Activated CD8-positive, alpha-beta memory T cell treated with anti-CD3 and anti-CD28 coated beads for 4 hours (primary cell): ENCODE measurements at places on chromosomes 2 and 18.

- no peak for DNase-seq
These were observed 1508.0 kb upstream of the NXPH2 start for GRCh38 chr2:140288213-140288612.

GRCh38 chr2:157190151-157190550 lies 67.4 kb upstream of the GALNT5 start:
- DNase-seq = no peak

- DNase-seq = no peak
These were observed 325.5 kb upstream of the MEIS1 start for GRCh38 chr2:66109419-66109818.

GRCh38 chr2:99317161-99317872 lies 16.3 kb upstream of the LYG1 start:
- DNase-seq = no peak

- no peak for DNase-seq
These were observed 40.3 kb upstream of the FBXO11 start for GRCh38 chr2:47946593-47946992.

GRCh38 chr2:206798000-206798399 lies 32.6 kb downstream of the FASTKD2 start:
- DNase-seq = no peak

- no peak for DNase-seq
These were observed 22.5 kb downstream of the RND3 start for GRCh38 chr2:150464986-150465385.

DNA sequence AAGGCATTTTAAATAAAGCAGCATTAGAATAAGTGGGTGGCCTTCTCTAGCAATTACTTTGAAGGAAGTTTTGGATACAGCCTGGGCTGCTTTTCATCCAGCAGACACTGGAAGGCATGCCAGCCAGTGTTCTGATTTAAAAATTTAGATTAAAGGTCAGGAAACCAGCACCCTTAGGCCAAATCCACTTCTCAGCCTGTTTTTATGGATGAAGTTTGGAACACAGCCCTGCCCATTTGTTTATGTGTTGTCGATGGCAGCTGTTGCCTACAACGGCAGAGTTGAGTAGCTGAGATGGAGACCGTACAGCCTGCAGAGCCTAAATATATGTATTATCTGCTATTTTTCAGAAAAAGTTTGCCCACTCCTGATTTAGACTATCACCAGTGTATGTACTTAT lies 313.6 kb upstream of the ACVR2A start:
- DNase-seq = no peak

DNA sequence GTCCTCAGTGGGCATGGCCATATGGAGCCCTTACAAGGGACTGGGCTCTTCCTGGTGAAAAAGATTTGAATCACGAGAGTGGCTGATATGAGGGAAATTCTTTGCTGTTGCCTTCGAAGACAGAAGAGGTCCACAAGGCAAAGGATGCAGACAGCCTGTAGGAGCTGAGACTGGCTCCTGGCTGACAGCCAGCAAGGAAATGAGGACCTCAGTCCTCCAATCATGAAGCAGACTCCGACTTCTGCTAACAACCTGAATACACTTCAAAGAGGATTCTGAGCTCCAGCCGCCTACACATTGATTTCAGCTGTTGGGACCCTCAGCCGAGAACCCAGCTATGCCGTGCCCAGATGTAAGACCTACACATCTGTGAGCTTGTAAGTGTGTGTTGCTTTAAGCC lies 3.0 kb upstream of the ST8SIA5 start:
- DNase-seq = no peak

GRCh38 chr2:105454801-105455485 lies 56.1 kb upstream of the FHL2 start:
- no peak for DNase-seq

GRCh38 chr2:232296776-232297525 lies 81.6 kb upstream of the ALPP start:
- no peak for DNase-seq

DNA sequence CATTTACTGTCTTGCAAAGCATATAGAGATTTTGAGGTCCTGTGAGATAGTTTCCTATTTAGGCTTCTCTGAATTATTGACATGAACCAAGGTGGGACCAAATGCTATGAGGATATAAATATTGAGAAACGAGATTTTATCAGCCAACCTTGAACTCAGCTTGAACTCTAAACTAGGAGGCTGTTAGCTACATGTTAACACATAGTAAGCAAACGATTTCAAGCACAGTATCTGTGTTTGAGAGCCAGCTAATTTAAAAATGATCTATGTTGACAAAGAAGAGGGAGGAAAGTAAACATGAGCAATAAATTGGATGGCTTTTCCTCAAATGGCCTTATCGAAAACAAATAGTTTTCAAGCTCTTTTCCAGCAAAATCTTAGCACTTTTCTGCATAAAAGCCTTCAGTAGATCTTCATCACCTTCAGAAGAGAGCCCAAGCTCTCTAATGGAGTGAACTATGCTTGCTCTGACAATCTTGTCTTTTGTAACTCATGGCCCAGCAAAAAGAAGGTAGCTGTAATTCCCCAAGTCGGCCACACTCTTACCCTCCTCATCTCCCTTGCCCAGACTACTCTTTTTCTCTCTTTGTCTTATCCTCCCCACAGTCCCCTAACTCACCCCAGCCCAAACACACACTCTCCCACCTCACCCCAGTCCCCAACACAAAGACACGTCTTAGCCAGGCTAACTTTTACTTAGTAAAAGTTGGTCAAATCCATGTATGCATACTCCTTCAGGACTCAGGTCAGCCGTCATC lies 14.7 kb downstream of the CD28 start:
- DNase-seq = no peak

GRCh38 chr2:45974762-45975408 lies 322.3 kb upstream of the EPAS1 start:
- DNase-seq = no peak

GRCh38 chr2:49972699-49973098 lies 818.4 kb upstream of the FSHR start:
- no peak for DNase-seq

DNA sequence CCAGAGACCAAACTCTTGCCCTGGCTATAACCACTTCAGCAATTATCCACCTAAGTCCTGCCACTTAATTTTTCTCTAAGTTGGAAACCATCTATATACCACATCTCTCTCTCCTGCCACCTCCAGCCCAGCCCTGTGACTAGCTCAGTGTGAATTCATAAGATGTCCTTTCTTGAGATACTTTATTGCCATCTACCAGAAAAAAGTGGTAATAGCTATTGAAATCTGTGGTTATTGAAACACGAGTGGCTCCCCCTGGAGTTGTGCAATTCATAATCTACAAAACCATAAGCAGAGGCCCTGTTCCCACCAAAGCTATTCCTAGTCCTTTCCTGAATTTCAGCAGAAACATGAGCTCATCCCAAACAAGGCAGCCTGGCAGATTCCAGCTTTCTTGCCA lies 324.0 kb downstream of the TXNL1 start:
- DNase-seq = no peak

GRCh38 chr2:191386938-191387536 lies 141.8 kb downstream of the MYO1B start:
- no peak for DNase-seq

DNA sequence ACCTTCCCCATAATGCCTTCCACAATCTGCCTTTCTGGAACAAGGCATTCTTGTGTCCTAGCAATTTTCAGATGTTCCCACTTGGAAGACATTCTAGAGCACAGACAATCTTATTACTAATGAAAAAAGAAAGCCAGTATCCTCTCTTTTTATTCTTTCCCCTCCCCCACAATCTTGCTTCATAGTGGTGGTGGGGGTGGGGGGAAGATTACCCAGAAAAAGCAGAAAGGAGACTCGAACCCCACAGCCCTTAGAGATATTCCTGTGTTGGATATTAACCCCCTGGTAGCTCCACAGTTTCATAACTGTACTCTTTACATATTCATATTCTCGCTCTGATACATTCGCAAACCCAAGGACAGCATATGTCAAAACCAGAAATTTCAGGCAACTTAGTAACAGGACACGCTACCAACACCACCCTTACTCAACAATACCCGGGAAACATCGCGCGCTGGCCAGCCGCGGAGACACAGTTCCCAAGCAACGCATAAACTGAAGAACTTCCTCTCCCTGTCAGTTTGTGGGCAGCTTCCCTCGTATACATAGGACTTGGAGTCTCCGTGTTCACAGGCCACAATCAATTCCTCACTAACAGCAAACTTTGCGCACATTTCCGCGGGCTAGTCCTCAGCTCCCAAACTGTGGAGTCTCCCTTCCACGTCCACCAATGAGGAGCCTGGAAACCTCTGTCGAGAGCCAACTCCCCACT lies 793 bp downstream of the NR4A2 start:
- DNase-seq = no peak

- DNase-seq = no peak
These were observed 53.3 kb downstream of the INHBB start for GRCh38 chr2:120398996-120399888.

DNA sequence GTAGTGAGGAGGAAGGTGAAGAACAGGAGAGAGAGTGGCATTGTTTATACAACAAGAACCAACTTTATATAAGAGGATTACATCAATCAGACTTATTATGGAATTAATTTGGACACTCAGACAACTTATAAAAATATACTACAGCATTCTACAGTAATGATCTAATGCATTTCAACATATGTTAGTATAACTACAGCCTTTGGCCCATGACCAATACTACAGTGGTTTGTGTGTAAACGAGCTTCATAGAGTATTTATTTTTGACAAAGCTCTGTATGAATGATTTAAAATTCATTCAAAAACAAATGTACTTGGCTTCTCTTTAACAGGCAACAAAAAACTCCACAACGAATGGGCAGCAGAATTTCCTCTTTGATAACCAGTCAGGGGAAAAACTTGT lies 72.8 kb downstream of the ZNF521 start:
- DNase-seq = no peak

GRCh38 chr2:12501469-12502158 lies 215.1 kb upstream of the TRIB2 start:
- DNase-seq = no peak

DNA sequence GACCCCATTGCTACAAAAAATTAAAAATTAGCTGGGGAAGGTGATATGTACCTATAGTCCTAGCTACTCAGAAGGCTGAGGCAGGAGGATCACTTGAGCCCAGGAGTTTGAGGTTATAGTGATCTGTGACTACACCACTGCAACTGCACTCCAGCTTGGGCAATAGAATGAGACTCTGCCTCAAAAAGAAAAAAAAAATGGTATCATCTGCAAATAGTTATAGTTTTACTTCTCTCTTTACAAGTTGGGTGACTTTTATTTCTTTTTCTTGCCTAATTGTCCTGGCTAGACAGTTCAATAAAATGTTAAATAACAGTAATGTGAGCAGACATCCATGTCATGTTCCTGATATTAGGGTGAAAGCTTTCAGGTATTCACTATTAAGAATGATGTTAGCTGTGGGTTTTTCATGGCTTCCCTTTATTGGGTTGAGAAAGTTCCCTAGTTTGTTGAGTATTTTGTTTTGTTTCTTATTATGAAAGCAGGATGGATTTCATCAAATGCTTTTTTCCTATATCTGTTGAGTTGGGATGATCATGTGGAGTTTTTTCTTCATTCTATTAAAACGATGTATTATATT lies 24.9 kb upstream of the ACOXL start:
- DNase-seq = no peak

- DNase-seq = no peak
These were observed 703.9 kb upstream of the ID2 start for GRCh38 chr2:7977981-7978380.

DNA sequence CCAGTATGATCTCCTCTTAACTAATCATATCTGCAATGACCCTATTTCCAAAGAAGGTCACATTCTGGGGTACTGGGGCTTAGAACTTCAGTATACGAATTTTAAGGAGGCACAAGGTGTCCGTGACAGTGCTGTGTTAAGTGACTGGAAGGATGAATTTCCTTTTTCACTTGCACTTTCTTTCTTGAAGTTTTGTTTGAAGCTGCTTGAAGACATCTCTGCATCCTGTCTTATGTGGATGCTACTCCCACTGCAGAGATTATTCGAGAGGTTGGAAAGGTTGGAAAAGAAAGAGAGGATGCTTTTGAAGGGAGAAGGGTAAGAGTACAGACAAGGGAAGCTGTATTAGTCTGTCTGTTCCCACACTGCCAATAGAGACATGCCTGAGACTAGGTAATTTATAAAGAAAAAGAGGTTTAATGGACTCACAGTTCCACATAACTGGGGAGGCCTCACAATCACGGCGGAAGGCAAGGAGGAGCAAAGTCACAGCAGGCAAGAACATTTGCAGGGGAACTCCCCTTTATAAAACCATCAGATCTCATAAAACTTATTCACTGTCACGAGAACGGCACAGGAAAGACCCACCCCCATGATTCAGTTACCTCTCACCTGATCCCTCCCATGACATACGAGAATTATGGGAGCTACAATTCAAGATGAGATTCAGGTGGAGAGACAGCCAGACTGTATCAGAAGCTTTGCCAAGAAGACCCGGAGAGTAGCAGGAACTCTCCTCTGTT lies 3.6 kb upstream of the RNF144A start:
- DNase-seq = no peak

GRCh38 chr18:49030692-49031443 lies 80.1 kb upstream of the SMAD7 start:
- no peak for DNase-seq

GRCh38 chr2:2234398-2235195 lies 96.5 kb downstream of the MYT1L start:
- DNase-seq = no peak

DNA sequence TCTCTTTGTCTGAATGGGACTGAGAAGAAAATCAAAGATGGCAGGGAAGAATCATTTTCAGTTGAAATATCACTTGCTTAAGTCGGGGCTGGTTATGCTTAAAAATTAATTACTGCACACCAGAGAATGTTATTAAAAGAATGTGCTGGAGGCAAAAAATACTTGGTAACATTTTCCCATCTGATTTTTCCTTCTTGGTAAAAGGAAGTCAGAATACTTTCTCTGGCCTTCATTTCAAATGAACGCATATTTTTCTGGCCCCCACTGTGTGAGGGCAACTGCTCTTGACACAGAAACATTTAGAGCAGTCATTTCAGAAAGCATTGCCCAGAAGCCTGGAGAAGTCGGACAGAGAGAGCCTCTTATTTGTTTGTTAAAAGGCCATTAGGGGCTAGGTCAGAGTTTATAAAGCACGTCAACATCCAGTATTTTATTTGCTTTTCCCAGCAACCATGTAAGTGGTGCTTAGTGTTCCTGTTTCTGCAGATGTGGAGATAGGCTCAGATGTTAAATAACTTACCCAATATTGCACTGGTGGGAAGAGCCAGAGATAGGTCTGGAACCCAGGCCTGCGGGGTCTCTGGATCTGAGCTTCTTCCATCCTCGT lies 32.9 kb upstream of the LYPD6B start:
- no peak for DNase-seq

DNA sequence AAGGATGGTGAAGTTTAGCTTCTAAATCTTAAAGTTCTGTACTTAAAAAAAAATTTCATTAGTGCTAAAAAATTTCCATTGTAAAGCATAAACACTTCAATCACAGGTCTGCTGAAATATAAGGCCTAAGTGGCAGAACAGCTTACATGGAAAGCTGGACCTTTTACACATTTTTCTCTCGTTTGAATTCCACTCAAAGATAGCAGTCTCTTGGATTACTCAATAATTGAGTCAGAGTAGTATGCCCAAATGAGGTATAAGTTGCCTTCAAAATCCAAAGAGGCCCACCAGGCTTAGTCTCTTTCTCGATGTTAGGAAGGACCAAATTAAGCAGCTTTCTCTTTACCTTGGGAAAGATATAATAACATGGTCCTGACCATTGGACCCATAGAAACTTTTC lies 220.4 kb upstream of the CWC22 start:
- DNase-seq = no peak
